LNCaP clone FGC (cell line): ENCODE measurements at places on chromosomes 5 and 9.
A peak's percentile ranks its signal among the peaks of the same experiment; 100 is the strongest.

DNA sequence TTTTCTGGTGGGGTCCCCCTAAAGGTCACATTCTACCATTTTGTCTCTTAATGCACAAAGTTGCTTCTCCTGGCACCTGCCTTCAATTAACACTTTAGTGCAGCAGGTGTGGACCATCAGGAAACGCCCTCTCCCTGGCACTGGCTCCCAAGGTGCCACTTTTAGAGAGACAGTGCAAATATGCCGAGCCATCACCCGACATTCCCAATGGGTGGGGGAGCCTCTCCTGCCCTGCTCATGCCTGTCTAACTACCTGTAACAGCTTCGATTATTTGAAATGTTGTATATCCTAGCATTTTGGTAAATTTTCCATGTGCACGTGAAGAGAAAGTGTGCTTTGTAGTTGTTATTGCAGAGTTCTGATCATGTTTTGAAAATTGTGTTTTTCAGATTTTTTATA, 13.2 kb upstream of the LRRC14B start:
- DNase-seq = no peak

- DNase-seq = no peak
These were observed 62.1 kb downstream of the ZSWIM6 start for GRCh38 chr5:61394078-61394704.

DNA sequence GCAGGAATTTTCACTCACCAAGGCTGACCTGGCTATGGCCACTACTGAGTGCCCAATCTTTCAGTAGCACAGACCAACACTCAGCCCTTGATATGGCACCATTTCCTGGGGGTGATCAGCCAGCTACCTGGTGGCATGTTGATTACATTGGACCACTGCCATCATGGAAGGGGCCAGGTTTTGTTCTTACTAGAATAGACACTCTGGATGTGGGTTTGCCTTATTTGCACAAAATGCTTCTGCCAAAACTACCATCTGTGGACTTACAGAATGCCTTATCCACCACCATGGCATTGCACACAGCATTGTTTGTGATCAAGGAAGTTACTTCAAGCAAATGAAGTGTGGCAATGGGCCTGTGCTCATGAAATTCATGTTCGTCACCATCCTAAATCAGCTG, 69.7 kb upstream of the SH3GL2 start:
- DNase-seq = no peak

DNA sequence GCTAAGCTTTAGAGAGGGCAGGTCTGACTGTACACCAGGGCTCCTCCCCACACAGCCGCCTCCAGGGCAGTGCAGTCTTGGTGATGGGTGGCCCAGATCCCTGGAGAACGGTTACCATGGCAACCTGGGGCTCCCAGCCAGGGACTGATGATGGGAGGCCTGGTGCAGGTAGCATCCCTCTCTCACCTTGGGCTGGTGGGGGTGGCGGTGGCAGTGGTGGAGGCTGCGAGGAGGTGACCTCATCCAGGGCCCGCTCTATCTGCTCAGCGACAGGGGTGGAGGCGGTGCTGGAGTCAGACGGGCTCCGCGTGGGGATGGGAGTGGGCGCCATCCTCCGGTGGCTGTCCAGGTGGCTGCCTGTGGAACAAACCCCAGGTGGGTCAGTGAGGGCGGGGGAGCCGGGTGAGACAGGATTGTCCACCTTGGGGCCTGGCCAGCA, 12.3 kb downstream of the PRR7 start:
- DNase-seq = no peak

DNA sequence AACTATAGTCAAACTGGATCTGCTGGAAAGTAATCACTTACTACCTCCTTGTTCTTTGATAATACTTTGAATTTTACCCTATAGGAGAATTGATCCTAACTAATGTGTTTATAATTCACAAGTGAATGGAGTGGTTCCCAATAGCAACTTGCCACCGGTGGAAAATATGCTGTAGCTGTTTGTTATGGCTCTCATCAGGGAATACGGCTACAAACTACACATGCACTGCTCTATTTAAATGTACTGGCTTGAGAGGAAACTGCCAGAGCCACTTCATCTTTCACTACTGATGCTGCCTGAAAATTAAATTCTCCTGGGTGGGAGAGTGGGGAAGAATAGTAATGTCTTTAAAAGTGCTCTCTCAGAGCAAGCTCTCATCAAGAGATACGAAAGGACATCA, 448.5 kb upstream of the GRAMD2B start:
- no peak for DNase-seq

DNA sequence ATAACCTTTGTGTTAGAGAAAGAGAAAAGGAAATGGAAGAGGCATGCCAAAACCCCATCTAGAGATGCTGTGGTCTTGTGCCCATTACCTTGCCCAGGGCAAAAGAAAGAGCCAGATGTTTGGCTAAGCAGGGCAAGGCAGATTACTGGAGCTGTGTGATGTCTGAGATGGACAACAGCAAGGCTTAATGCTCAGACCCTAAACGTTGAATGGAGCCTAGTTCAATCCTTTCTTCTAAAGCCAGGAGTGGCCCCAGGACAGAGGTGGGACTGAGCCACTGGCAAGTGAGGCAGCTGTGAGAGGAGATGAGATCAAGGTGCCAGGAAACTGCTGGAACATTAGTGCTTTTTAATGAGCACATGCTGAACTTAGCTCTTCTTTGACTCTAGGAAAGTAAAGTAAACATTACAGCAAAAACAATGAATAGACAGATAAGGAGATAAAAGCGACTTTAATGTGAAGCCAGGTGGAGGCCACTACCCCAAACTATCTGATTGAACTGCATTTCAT, 143.0 kb upstream of the EGFLAM start:
- DNase-seq = peak; percentile 80
